ENCODE measurements at places on chromosomes 3 and 15. TPM values are rescaled to one million over a fixed set of nuclear protein-coding genes. Genes with fewer than 3 reads are reported as not detected.

XIRP1 gene
- not detected for total RNA-seq

CLDN11 gene
- total RNA-seq: 0.69 TPM

OR5H6 gene
- total RNA-seq: not detected

SLC51B gene
- total RNA-seq: not detected

GOLGA6B gene
- total RNA-seq: not detected

CSPG4 gene
- 168 TPM for total RNA-seq

ADAMTSL3 gene
- under 0.01 TPM for total RNA-seq

UROC1 gene
- not detected for total RNA-seq

SCN11A gene
- not detected for total RNA-seq

CEMIP gene
- total RNA-seq: 1.0 TPM

CX3CR1 gene
- total RNA-seq: not detected

SCG3 gene
- total RNA-seq: not detected

GABRR3 gene
- not detected for total RNA-seq

ADGRG7 gene
- not detected for total RNA-seq

MAN2A2 gene
- total RNA-seq: 34.1 TPM

CLDN1 gene
- 4.5 TPM for total RNA-seq

B3GALNT1 gene
- 42.6 TPM for total RNA-seq

PIGZ gene
- 2.9 TPM for total RNA-seq

PLAAT1 gene
- total RNA-seq: 2.9 TPM

OXNAD1 gene
- total RNA-seq: 17.4 TPM

CCNB2 gene
- total RNA-seq: 82.9 TPM

ZNF80 gene
- total RNA-seq: not detected

PDCD10 gene
- total RNA-seq: 58.5 TPM

CASR gene
- total RNA-seq: not detected

CCR2 gene
- not detected for total RNA-seq

AP3B2 gene
- 4.1 TPM for total RNA-seq

SLC6A1 gene
- not detected for total RNA-seq

ISLR2 gene
- not detected for total RNA-seq

IFRD2 gene
- 106 TPM for total RNA-seq

FBXL22 gene
- total RNA-seq: not detected

ATP13A5 gene
- total RNA-seq: not detected

ATP6V1A gene
- 177 TPM for total RNA-seq

CLSTN2 gene
- total RNA-seq: 0.15 TPM

DISP2 gene
- 0.69 TPM for total RNA-seq

SOX2 gene
- 5.2 TPM for total RNA-seq

IQCH gene
- total RNA-seq: 1.7 TPM

ESYT3 gene
- 1.2 TPM for total RNA-seq

HESX1 gene
- total RNA-seq: not detected

Measured in melanocyte of skin (primary cell).